Mesothelial cell of epicardium (in vitro differentiated cells): ENCODE measurements at places on chromosomes 16 and 17.
A peak's percentile ranks its signal among the peaks of the same experiment; 100 is the strongest.

DNA sequence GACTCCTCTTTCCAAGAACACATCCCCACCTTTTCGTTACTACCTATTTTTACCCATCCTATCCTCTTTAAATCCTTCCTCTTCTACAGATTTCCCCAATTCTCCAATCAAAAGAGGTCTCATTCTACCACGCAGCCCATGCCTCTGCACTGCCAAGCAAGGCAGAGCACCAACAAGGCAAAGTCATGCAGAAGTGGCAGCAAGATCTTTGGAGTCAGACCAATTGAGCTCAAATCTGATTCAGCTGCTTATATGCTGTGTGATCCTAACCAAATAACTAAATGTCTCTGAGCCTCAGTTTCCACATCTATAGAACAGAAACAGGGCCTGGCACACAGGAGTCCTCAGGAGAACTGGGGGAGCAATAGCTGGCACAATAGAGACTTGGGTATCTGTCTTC lies 41.0 kb downstream of the TOM1L2 start:
- no peak for DNase-seq
- H3K36me3 ChIP-seq: no peaks in the 10 kb centered on the region
- H3K4me3 ChIP-seq: no peak overlapping the region

DNA sequence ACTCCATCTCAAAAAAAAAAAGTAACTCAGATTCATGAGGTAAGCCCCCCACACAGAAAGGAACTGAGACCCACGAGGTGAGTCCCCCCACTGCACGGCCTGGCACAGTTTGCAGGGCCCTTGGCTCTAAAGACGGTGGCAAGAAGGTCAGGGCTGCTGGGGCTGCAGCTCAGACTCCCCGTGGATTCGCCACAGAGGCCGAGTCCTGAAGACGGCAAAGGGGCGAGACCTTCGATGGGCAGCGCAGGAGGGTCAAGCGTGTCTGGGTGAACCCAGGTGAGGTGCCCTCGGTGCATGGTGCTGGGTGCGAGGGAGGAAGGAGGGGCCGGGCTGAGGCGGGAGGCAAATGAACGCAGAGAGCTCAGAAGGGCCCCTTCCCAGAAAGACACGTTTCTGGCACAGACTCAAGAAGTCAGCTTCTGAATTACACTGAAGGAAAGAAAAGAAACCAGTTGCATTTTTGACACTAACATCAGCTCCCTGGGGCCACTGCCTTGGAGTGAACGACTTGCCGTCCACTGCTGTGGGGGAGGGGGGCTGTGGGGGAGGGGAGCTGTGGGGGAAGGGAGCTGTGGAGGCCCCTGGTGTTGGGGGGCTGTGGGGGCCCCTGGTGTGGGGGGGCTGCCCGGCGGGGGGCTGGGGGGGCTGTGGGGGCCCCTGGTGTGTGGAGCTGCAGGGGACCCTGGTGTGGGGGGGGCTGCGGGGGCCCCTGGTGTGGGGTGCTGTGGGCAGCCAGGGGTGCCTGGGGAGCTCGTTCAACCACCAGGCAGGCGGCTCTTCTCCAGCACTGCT lies 69.8 kb upstream of the METRNL start:
- DNase-seq: no peak
- H3K4me1 ChIP-seq: peaks cover 28% of the 10 kb centered on the region
- H3K27me3 ChIP-seq: no peaks in the 10 kb centered on the region
- no peak overlapping the region for H3K27ac ChIP-seq

GRCh38 chr16:49596648-49597291 lies 223.2 kb downstream of the C16orf78 start:
- no peak overlapping the region for H3K4me3 ChIP-seq
- peaks cover 39% of the 10 kb centered on the region for H3K4me1 ChIP-seq
- H3K27me3 ChIP-seq: peaks cover 2% of the 10 kb centered on the region

GRCh38 chr17:79118924-79119323 lies 44.3 kb downstream of the ENGASE start:
- no peak overlapping the region for H3K4me3 ChIP-seq
- H3K4me1 ChIP-seq: peaks cover 7% of the 10 kb centered on the region
- no peaks in the 10 kb centered on the region for H3K36me3 ChIP-seq
- H3K27ac ChIP-seq: no peak overlapping the region
- peaks cover 29% of the 10 kb centered on the region for H3K27me3 ChIP-seq

DNA sequence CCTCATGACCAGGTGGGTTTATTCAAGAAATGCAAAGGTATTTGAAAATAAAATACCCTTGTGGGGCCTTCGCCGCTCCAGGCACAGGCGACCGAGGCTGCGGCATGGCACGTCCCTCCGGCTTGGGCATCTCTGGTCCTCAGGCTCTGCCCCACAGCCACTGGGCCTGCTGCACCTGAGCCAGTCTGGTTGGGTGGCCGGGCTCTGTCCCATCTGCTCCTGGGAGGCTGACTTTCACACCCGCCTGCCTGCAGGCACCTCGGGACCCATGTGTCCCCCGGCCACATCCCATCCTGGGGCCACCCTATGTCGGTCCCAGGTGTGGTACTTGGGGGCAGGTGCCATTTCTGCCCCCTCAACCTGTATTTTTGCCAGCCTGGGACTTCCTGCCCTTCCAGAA lies 20.9 kb downstream of the OSBPL7 start:
- no peak for DNase-seq
- H3K36me3 ChIP-seq: no peaks in the 10 kb centered on the region
- no peak overlapping the region for H3K27ac ChIP-seq
- peaks cover 48% of the 10 kb centered on the region for H3K27me3 ChIP-seq
- no peak overlapping the region for H3K4me3 ChIP-seq
- H3K4me1 ChIP-seq: no peaks in the 10 kb centered on the region

DNA sequence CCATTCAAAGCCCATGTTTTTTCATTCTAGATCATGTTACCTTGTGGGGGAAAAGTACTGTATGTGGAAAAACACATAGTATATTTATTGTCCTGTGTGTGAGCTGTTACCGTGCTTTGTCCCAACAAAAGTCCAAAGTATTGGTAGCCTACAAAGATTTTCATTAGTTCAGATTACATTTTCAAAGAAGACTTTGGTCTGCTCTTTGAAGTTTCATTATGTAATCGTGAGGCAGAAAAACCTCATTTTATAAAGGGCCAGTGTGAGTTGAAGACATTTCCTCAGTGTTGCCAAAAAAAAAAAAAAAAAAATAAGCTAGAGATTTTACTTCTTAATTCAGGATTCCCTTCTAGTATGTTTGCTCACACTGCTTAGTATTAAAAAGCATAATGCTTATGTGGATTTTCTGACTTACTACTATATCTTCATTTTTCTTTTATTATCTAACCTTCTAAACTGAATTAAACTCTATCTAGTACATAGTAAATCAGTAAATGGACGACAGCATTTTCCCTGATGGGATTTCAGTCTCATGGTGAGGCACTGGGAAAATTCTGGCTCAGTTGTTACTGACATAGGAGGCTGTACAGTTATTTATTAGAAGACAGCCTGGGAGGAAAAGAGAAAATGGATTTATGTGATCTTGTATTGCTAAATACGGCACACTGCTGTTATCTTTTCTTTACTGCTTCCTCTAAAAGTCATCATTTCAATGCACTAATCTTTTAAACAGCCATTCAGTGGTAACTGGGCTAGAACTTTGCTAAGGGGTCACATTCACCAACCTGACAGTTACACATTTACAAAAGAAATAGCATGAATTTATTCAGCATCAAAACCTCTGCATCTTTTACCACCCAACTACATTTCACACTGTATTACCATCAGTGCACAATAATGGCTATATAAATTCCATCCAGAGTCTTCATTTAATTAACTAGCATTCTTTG lies 100.6 kb downstream of the STXBP4 start:
- no peak for DNase-seq
- H3K4me3 ChIP-seq: no peak overlapping the region
- H3K27me3 ChIP-seq: peaks cover 7% of the 10 kb centered on the region
- H3K27ac ChIP-seq: peak overlapping the region; percentile 37
- H3K36me3 ChIP-seq: peaks cover 5% of the 10 kb centered on the region

DNA sequence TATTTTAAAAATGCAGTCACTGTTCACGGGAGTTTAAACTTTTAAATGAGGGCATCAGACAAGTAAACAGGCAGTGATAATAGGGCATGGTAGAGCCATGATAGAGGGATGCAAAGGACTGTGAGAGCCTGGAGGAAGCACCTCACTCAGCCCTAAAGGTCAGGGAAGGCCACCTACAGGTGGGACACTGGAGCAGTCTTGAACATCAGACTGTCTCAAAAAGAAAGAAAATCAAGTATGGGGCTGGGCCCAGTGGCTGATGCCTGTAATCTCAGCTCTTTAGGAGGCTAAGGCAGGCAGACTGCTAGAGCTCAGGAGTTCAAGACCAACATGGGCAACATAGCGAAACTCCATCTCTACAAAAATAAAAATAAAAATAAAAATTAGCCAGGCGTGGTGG lies 31.0 kb upstream of the DHRS7B start:
- no peaks in the 10 kb centered on the region for H3K36me3 ChIP-seq
- peaks cover 9% of the 10 kb centered on the region for H3K4me1 ChIP-seq
- no peak for DNase-seq
- no peaks in the 10 kb centered on the region for H3K27me3 ChIP-seq

- H3K36me3 ChIP-seq: peaks cover 4% of the 10 kb centered on the region
- peak overlapping the region; percentile 66 for H3K27ac ChIP-seq
- peaks cover 35% of the 10 kb centered on the region for H3K4me1 ChIP-seq
- DNase-seq: no peak
- H3K4me3 ChIP-seq: no peak overlapping the region
- H3K27me3 ChIP-seq: no peaks in the 10 kb centered on the region
Observed at GRCh38 chr16:84844049-84844350, 24.2 kb downstream of the CRISPLD2 start.

GRCh38 chr16:48231727-48232492 lies 12.2 kb upstream of the LONP2 start:
- H3K36me3 ChIP-seq: no peaks in the 10 kb centered on the region
- peaks cover 1% of the 10 kb centered on the region for H3K27me3 ChIP-seq
- no peak overlapping the region for H3K27ac ChIP-seq

DNA sequence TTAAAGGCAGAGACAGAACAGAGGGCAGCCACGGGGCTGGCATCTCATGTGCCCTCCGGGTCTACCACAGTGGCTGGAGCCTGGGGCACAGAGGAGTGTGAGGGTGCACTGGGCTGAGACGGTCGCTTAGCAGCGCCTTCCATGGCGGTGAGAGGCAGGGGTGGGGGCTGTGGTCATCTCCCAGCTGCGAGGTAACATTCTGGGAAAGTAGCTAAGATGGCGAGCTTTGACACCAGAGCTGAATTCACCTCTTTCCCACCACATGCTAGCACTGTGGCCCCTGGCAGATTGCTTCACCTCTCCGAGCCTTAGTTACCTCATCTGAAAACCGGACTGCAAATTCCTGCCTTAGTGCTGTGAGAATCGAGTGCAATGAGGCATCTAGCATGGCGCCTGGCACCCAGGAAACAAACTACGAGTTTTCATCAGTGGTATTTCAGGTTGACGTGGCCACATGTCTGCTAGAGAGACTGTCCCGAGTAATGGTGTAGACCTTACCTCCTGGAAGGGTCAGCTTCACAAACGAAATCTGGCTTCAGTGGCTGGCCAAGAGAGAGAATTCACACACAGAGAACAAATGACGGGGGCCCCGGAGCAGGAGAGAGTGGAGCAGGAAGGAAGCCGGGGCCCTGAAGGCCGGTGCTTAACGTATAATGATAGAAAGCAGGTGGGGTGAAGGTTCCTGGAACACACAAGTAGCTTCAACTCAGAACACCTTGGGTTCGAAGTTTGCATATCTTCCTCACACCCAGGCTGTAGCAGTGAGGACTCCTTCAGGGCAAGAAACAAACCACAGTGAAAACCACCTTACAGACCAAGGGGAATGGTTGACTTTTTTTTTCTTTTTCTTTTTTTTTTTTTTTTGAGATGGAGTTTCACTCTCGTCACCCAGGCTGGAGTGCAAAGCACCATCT lies 63.9 kb upstream of the RPH3AL start:
- no peak overlapping the region for H3K27ac ChIP-seq
- DNase-seq: no peak
- no peaks in the 10 kb centered on the region for H3K27me3 ChIP-seq
- no peak overlapping the region for H3K4me3 ChIP-seq
- peaks cover under 1% of the 10 kb centered on the region for H3K4me1 ChIP-seq
- H3K36me3 ChIP-seq: peaks cover 8% of the 10 kb centered on the region

- H3K4me3 ChIP-seq: no peak overlapping the region
- peaks cover 66% of the 10 kb centered on the region for H3K4me1 ChIP-seq
- H3K36me3 ChIP-seq: no peaks in the 10 kb centered on the region
- no peak for DNase-seq
- H3K27ac ChIP-seq: no peak overlapping the region
- H3K27me3 ChIP-seq: peaks cover 22% of the 10 kb centered on the region
Observed at GRCh38 chr16:54508351-54508750, 221.8 kb upstream of the IRX3 start.

- H3K27ac ChIP-seq: no peak overlapping the region
- no peaks in the 10 kb centered on the region for H3K27me3 ChIP-seq
- DNase-seq: no peak
- peaks cover 9% of the 10 kb centered on the region for H3K36me3 ChIP-seq
Observed at GRCh38 chr16:28977703-28978662, 3.4 kb downstream of the SPNS1 start.

DNA sequence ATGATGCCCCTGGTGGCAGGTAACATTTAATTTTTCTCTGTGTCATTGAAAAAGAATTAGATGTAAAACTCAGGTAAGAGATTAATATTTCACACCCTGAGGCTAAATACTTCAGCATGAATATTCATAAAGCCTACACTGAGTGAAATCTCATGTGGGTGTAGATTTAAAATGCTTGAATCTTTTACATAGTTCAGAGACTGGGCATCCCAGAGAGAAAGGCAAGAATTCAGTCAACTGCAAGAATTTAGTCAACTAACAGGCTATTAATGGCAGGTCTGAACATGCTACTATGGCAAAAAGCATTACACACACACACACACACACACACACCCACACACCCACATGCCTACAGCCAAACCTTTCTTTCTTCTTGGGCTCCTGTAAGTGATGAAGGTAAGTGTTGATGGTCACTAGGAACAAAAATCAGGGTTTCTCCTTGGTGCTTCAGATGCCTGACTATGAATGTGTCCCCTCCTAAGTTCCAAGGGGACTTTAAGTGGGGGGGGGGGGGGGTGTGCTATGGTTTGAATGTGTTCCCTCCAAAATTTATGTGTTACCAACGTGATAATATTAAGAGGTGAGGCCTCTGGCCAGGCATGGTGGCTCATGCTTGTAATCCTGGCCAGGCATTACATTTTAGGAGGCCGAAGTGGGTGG lies 63.7 kb upstream of the PSMD7 start:
- H3K36me3 ChIP-seq: no peaks in the 10 kb centered on the region
- no peak overlapping the region for H3K27ac ChIP-seq
- no peak overlapping the region for H3K4me3 ChIP-seq
- DNase-seq: no peak
